ENCODE measurements at places on chromosomes 11 and 22.

DNA sequence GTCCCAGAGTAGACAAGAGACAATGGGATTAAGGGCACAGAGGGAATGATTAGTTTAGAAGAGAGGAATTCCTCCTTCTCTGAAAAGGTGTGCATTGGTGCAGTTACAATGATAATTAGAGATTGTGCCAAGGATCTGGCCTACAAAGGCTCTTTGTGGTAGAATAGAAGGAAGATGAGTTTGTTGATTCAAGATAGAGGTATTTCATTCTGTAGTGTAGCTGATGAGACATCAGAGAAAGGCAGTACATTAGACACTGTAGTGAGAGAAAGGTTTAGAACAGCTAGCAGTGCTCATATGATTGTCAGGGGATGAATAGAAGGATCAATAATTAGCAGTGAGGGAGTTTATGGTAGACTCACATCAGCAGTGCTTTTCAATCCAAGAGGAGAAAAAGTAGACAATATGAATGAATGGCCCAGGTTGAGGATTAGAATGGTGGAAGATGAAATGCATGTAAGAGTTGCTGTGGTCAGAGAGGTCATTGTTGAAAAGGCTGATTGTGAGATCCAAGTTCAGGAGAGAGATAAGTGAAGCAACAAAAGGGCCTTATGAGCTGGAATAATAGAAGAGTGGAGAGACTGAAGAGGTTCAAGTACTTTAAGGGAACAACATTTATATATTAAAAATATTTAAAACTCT, 28.9 kb downstream of the SIK2 start:
- peak; percentile 38 for DNase-seq

GRCh38 chr11:100563541-100564280, 123.4 kb upstream of the ARHGAP42 start:
- DNase-seq, result peak; percentile 24

DNA sequence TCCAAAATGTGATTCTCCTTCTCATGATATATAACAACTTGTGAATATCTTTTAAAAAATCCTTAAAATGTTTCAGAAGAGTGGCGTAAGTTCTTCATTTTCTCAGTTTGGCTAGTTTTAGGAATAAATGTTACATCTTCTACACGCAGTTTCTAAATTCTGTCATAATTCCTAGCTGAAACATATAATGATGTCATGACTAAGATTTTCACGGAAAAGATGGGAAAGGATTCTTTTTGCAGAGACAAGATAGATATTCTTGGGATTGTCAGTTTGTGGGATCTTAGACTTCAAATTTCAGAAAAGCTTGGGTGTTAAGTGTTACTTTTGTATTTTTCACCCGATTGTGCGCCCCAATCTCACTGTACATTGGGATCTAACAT, 1.7 kb downstream of the EED start:
- DNase-seq, result peak; percentile 13

DNA sequence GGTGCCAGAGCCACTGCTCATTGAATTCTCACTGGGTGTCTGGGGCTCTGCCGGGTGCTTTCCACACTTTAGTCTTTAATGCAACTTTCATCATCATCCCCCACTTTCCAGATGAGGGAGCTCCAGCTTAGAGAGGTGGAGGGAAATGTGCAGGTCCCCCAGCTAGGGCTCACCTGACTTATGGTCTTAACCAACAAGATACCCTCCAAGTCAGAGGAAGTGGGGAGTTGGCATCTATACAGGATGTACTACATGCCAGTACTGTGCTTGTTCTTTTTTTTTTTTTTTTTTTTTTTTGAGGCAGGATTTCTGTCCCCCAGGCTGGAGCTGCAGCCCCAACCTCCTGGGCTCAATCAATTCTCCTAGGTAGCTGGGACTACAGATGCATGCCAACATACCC, 26.3 kb downstream of the C22orf42 start:
- DNase-seq, result no peak

DNA sequence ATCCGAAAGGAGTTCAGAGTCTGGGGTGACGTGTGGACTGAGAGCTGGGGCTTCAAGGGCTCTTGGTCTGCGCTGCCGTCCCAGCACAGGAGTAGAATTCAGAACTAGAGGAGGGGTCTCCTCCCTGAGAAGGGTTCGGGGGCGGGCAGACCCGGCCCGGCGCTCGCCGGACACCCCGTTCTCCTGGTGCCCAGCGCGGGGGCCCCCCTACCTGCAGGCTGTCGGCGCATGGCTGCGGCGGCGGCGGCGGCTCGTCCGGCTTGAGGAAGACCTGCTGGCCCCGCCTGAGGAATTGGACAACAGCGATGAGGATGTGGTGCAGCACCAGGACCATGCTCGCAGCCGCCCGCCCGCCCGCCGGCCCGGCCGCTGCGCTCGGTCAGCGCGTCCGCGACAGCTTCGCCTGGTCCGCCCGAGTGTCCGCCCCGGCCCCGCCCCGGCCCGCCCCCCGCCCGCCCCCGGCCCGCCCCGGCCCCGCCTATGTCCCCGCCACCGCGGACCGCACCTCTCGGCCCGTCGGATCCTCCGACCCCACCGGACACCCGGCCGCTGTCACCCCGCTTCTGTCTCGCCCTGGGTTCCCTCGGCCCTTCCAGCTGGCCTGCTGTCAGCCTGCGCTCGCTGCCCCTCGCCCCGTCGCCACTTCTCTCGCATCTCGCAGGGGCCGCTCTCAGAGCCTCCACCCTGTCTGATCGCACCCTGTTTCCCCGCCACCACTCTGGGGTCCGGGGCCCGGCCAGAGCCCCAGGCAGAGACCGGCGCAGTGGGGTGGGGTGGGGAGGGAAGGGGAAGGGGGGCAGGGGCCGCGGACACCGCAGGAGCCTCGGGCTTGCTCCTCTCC, 32.0 kb downstream of the PDE2A start:
- no peak for DNase-seq

DNA sequence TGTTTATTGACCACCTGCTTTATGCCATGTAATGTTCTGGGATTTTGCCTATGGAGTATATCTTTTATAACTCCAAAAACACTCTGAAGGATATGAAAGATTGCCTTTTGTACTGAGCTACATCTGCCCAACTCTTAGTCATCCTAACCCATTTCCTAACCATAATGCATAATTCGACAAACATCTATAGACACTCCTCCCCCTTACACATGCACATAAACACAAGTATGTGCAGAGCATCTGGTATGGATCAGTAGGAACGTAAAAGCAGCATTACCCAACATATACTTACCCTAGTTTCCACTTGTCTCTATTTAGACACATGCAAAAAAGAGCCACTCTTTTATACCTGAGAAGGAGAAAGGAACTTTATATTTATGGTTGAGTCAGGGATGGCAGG, 272.8 kb downstream of the FAM76B start:
- peak; percentile 97 for DNase-seq

- DNase-seq, result no peak
These were observed 19.4 kb downstream of the TMPRSS13 start for GRCh38 chr11:117909611-117910382.

DNA sequence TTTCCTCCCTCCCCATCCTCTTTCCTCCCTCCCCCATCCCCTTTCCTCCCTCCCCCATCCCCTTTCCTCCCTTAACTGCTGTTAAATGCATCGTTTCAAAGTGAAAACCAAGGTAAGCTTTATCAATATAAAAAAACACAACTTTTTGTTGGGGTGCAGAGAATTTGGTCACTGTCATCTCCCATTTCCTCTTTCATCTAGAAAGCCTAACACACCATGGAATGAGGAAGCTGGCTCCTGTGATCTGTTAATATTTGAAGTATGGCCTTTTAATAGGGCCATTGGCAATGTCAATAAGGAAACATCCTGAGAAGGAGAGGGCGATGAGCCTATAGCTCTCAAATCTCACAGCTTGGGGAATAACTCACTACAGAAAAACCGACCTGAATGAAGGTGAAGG, 7.0 kb downstream of the EXPH5 start:
- DNase-seq, result no peak

DNA sequence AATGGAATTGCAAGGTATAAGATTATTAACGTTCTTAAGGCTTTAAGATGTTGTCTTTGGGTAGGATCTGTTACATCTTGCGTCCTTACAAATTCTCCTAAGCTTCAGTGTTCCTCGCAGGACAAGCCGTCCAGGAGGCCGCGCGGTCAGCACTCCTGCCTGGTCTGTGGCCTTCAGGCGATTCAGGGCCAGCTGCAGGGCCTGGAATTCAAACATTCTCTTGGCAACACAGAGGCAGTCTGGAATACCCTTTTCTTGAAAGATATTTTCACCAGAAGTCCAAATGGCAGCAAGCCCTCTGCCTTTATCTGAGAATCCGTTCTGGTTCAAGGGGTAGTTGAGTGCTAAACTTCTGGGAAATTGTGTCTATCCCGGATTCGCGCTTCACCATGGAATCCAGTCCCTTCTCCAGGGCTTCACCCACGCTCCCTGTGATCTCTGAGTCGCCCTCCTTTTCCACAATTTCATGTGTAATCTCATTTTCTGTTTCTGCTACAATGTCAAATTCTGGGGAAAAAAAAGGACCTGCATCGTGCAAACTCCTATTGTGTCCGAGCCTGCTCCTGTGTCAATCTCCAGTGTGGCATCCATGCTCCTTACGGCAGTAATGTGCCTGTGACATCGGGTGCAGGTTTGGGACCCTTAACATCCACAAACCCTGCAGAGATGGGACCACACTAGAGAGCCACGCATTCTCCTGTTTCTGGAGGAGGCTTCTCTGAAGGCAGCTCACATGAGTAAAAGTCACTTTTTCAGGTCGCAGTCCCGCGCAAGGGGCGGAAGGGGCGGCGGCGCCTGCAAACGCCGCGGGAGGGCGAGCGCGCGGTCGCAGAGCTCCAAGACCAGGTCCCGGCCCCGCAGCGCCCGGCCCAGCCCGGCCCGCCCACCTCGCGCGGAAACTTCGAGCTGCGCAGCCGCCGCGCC, 25.4 kb upstream of the SORL1 start:
- no peak for DNase-seq

GRCh38 chr11:57222239-57222638, 14.8 kb downstream of the APLNR start:
- DNase-seq, result no peak

- DNase-seq, result no peak
These were observed 608.1 kb upstream of the CADM1 start for GRCh38 chr11:116112087-116112935.

DNA sequence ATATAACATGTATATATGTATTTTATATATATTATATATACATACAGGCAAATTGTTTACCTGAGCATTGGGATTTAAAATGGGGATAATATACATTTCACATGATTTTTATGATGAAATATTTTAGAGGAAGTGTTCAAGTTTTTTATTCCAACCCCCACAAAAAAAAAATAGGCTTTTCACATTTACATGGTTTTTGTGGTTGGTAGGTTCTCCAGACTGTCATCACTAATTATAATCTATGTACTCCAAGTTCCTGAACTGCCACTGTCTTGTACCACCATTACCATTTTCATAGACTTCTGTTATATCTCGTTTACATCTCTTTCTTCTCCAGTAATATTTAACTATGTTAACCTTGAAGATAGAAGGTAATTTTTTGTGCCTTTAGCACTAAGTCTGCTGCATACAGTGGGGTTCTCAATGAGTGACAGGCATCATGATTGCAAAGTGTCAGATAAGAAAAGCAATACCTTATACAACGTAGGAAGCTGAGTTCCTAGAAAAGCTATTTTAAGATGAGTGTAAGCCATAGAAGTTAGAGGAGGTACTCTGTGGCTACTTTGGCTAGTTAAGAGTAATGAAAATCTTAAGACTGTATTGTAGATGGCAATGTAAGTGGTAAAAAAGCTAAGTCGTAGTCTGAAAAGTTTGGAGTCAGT, 5.2 kb downstream of the TMEM126A start:
- no peak for DNase-seq

DNA sequence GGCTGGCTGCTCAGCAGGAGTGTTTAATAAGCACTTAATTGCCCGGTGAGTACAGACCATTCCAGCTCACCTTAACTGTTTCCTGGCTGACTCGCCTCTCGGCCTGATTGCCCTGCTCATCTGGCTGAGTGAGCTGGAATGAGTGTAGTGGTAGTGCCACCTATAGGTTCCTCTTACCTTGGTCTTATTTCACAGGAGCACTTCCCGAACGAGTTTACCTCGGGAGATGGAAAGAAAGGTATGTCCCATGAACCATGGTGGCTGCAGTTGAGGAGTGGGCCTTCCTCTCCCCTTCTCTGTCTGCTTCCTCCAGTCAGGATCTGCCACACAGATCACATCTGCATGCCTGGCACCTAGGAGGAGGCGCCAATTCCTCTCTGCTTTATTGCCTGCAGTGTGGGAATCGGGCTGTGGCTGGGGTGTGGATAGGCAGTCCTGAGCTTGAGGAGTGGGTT, 26.7 kb downstream of the UPB1 start:
- peak; percentile 51 for DNase-seq

DNA sequence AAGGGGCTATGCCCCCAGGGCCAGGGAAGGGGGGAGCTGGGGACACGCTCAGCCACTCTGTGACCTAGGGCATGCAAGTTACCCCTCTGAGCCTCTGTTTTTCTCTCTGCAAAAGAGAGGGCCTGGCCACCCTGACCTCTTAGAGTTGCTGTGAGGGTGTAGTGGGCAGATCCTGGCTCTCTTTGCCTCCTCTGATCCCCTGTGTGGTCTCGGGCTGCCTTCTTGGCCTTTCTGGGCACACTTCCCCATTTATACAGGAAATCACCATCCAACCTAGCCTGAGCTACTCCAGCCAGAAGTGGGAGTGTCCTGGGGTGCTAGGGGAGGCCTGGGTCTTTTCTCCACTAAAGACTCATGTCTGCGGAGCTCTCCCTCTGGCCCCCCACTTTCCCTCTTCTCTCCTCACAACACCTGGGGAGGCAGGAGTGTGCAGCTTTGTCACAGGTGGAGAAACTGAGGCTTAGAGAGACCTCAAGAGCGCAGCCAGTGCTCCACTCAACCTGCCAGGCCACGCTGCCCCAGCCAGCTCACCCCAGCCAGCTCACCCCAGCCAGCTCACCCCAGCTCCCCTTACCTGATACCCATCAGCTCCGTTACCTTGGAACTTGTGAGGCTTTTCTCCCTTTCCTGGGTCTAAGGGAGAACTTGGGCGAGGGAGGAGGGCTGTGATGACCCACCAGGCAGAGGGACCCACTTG, 1.4 kb downstream of the AIFM3 start:
- DNase-seq, result no peak

GRCh38 chr22:23053912-23054530, 16.3 kb upstream of the GNAZ start:
- no peak for DNase-seq

DNA sequence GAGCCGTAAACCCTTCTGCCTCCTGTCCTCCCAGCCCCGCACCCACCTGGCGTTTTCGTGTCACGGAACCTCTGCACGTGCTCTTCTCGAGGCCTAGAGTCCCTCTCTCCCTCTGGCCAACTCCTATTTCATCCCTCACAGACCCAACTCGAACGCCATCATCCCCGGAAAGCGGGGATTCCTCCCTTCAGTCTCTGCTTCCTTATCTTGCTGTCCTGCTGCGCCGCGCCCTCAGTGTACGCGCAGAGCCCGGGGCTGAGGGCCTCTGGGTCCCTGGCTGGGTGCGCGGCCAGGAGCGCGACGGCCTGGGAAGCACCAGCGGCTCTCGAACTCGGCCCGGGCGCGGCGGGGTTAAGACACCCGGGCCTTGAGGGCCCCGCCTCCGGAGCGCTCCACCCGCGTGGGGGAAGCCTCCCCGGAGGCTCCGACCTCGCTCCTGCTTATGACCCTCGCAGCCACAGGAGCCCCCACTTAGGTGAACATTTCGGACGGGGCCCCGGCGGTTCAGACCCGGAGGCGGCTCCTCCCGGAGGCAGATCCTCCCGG, 398 bp upstream of the ATG16L2 start:
- DNase-seq, result peak; percentile 68

- no peak for DNase-seq
These were observed 596.0 kb downstream of the INSC start for GRCh38 chr11:15710580-15711275.

All from fibroblast of mammary gland (primary cell).